Fibroblast of skin of right quadriceps (primary cell): ENCODE measurements at places on chromosomes 11 and 22.

- DNase-seq = no peak
These were observed 34.9 kb downstream of the UBASH3B start for GRCh38 chr11:122690384-122690783.

GRCh38 chr22:39392341-39392948, 7.1 kb upstream of the TAB1 start:
- DNase-seq = no peak

DNA sequence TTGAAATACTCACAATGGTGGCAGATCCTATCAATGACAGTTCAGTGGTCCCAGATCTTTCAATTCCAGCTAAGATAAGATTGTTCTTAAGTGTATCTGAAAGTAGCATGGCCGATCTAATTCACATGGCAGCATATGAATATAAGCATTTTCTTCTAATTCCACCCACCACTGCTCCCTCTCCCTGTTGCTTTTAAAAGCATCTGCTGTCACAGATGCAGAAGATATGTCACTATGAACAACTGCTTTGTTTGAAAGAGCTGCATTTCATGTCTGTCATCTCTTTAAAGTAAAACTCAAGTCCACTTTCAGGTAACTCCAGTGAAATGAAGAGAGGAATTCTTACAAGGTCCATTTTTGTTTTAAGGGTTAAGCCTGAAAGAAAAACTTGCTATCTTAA, 1044.0 kb downstream of the DLG2 start:
- DNase-seq = no peak

DNA sequence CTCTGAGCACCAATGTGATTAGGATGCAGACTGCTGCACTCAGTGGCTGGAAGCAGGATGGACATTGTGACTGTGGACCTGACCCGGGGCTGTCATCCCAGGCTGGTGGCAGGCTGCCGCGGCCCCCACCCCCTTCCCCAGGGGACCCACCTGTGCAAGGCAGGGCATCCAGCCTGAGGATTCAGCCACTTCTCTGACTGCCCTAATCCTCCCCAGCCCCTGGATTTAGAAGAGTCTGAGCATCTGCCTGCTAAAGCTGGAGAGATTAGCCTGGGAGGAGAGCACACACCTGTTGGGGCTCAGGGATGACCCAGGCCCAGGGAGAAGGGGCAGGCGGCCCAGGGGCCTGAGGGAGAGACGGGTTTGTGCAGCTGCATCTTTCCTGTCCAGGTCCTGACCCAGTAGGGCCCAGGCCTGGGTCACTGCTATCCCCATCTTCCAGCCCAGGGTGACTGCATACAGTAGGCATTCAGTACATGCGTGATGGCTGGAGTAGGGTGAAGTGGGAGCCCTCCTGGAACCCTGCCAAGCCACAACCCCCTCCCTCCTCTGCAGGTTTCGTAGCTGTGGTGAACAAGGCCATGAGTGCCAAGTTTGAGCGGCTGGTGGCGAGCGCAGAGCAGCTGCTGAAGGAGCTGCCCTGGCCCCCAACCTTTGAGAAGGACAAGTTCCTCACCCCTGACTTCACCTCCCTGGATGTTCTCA, 12.1 kb downstream of the DPP3 start:
- DNase-seq = no peak

DNA sequence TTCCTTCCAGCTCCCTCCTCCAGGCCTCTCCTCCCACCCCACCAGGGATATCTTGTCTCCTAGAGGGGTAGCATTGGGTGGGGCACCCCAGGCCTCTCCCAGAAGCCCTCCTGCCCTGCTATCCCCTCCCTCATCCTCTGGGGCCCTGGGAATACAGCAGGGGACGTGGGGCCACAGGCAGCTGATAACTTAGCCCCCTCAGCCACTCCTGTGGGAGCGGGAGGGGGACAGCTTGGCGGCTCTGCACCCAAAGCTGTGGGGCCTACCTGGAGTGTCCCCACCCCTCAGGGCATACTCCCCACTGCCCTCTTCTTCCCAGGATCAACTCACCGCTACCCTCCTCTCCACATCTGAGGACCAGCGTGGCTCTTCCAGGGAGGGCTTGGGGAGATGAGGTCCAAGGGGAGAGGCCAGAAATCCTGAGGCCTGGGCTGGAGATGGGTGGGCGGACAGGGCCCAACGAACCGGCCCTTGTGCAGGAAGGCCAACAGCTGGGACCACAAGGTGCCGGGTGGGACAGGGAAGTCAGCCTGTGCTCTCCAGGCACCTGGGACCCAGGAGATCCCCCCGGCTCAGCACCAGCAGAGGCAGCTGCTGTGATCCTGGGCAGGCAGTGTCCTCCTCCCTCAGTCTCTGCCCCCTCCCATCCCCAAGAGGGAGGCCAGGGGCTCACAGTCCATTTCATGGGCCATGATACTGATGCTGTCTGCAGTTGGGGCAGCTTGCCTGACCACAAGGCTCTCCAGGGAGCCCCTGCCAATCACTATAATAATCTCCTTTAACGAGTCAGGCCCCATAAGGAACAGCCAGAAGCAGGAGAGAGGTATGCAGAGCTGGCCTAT, 23.2 kb downstream of the NEAT1 start:
- peak; percentile 53 for DNase-seq

DNA sequence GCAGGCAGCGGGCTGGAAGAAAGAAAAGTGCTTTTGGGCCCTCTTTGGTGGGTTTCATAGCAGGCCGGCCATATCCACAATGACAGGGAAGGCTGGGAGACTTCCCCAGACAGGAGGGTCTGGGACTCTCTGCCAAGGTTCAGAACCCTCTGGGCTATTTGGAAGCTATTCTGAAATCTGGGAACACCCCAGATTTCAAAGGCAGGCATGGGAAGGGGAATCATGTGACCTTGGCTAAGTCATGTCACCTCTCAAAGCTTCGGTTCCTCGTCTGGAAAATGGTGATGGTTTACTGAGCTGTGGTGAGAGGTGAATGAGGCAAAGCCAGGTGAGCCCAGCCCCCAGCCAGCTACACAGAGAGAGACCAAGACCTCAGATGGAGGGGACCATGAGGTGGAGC, 4.6 kb downstream of the CASTOR1 start:
- no peak for DNase-seq

- peak; percentile 30 for DNase-seq
These were observed 67.7 kb downstream of the SEZ6L start for GRCh38 chr22:26236991-26237390.

- DNase-seq = peak; percentile 8
These were observed 29.3 kb downstream of the EIF3F start for GRCh38 chr11:8016440-8016839.

GRCh38 chr11:7651140-7651551, 22.2 kb downstream of the CYB5R2 start:
- peak; percentile 51 for DNase-seq

DNA sequence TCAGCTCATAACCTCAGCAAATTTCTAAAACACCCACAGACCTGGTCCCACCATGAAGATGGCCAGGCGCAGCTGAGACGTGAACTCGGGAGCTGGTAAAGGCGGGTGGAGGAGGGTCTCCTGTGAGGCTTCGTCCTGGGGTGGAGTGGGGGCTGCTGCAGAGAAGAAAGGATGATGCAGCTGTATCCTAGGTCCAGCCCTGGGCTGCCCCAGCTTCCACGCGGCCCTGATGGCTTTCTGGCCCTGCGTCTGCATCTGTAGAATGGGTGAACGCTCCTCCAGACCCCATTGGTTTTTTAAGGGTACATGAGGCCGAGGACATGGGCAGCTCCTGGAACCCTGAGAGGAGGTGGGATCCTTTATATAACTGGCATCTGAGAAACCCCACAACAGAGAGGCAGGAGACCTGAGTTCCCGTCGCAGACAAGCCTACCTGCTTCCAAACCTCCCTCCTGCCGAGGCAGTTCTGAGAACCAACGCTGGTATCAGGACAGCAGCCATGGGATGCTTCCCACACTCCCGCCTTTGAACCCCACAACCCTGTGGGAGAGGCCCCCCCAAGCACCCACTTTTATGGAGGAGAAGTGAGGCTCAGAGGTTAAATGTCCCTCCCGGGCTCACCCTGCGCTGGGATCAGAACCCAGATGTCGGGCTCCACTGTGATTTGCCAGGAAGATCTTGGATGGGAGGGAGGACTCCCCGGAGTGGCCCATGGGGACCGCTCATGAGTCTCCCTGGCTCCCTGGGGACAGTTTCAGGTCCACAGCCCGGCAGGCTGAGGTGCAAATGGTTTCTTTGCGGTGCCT, 55.2 kb upstream of the FGF3 start:
- DNase-seq = no peak

- DNase-seq = peak; percentile 37
These were observed 929.0 kb upstream of the FAT3 start for GRCh38 chr11:91295591-91295990.

DNA sequence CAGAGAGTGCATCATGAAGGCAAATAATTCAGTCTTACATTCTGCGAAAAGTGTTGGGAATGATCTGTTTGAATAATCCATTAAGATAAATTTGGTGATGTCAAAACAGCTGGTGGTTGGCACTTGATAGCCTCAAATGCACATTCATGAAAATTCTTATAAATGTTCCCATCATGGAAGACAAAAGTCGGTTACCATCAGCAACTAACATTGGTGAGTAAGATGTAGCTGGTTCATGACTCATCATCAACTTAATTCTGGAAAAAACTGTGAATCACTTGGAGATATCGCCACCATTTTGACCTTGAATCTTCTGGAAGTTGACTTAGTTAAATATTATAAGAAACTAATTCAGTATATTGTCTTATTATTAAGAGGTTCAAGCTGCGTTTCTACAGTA, 11.2 kb downstream of the CRYBB1 start:
- peak; percentile 36 for DNase-seq

GRCh38 chr11:108556019-108556418, 37.5 kb downstream of the EXPH5 start:
- no peak for DNase-seq

- DNase-seq = no peak
These were observed 12.1 kb upstream of the FCHSD2 start for GRCh38 chr11:73154178-73154577.

DNA sequence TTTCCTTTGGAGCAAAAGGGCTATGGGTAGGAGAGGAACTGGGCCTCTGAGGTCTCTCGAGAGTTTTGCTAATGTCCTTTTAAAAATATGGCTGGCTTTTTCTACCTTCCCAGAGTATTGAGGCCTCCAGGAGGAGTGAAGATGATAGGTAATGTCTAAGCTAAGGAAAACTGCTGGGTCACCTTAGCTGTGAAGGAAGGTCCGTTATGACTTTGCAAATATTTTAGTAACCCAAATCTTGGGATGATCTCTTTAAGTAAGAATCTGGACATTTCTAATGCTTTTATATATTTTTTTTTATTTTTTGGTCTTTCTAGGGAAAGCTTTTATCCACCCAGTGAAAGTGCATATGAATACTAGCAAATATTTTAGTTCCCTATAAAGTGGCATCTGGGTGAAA, 60.9 kb upstream of the SYN3 start:
- no peak for DNase-seq

- DNase-seq = peak; percentile 32
These were observed 75.3 kb downstream of the ARFGAP2 start for GRCh38 chr11:47101406-47101805.

DNA sequence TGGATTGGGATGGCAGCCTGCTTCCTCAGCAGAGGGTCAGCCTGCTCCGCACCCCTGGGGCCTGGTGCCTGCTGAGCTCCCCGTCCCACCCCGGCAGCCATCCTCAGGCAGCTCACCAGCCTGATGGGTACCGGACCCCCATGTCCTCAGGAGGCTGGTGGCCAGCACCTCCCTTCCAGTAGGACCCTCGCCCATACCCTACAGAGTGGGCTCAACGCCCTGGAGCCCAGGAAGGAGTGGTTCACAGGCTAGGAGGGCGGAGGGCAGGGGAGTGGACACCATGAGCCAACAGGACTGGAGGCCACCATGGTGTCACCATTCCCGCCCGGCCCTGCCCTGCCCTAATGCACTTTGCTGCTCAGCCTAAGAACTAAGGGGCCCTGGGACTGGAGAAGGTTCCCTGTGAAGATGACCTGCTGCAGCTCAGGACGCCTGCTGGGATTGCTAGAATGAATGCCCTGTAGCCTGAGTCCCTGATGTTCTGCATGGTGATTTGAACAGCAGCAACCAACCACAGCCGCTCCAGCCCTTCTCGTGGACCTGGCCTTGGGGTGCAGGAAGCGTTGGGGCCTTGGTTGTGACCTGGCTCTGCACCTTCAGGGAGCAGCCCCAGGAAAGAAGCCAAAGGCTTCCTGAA, 1080.8 kb downstream of the BRD1 start:
- DNase-seq = no peak

DNA sequence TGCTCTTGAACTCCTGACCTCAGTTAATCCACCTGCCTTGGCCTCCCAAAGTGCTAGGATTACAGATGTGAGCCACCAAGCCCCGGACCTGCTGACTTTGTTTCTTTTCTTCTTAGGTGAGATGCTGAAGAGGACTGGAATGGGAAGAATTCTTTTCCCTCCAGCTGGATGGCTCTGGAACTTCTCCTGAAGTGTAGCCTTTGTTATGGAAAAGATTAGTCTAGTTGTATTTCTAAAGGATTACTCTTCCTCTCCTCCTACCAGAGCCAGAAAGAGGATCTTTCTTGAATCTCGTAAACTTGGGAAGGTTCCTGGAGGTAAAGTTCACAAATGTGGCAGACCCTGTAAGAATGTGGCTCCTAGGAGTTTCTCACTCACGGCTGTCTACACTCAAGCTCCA, 95.4 kb upstream of the LARGE1 start:
- DNase-seq = no peak

DNA sequence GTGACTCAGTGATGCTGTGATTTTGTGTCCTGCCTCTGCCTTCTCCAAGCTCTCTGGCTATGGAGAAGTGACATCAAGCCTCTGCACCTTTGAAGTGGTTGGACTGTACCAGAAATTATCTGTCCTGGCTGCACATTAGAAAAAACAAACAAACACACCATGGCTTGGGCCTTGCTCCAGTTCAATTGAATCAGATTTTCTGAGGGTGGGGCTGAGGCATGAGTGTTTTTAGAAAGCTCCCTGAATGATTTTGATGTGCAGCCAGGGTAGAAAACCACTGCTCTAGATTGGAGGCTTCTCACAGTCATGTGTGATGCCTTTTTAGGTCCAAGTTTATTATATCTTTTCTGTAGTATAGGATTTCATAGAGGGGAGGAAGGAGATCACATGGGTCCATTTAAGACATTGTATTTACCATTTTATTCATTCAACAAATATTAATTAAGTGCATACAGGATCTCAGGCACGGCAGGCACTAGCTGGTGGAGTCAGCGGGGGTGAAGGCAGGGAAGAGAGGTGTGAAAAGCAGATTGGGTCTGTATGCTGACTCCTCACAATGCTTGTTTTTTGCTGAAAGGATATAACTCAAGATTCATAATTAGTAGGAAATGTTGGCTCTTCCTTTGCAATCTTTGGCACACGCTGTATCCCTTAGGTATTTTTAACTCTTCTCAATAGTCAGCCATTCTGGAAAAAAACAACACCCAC, 7.1 kb upstream of the VSTM5 start:
- DNase-seq = no peak

- DNase-seq = no peak
These were observed 66.1 kb downstream of the MYO7A start for GRCh38 chr11:77193911-77194830.

GRCh38 chr11:73194034-73194507, 24.0 kb upstream of the P2RY2 start:
- no peak for DNase-seq

DNA sequence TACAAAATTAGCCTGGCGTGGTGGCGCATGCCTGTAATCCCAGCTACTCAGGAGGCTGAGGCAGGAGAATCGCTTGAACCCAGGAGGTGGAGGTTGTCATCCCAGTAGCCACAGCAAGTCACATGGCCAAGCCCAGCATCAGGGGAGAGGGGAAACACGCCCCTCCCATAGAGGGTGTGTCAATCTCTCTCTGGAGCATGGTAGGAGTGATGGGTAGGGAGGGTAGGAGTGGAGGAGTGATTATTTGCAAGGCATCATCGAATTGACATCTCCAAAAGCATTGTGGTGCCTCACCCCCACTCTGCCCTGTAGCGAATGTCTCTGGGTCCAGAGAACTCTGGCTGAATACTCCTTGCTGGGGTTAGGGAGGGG, 6.1 kb upstream of the SSTR3 start:
- no peak for DNase-seq
